ENCODE measurements at places on chromosomes 2 and 18.

DNA sequence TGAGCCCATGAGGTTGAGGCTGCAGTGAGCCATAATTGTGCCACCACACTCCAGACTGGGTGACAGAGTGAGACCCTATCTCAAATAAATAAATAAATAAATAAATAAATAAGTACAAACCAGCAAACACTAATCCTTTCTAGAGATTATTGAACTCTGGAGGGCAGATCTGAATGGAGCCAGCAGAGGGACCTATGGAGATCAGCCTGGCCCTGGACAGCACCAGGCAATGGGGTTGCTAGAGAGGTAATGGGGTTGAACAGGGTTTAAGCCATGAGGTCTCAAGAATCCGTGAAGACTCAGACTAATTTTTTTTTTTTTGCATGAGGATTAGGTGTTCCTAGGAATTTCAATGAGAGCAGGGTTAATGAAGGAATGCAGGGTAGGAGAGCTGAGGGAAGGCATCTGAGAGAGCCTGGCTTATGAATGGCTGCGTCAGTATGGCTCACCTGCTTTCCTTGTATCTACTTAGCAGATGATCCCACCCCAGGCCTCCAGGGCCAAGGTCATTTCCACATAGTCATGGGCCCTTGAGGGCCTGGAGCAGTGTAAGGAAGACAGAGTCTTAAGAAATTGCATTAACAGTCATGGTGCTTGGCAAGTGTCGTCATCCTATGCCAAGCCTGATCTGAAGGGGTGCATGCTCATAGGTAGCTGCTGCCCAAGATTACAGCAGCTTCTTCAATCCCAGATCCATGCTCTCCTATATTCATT lies 34.6 kb upstream of the IL37 start:
- H3K4me3 ChIP-seq = no peak overlapping the region
- peaks cover 4% of the 10 kb centered on the region for H3K27me3 ChIP-seq
- H3K36me3 ChIP-seq = no peaks in the 10 kb centered on the region

DNA sequence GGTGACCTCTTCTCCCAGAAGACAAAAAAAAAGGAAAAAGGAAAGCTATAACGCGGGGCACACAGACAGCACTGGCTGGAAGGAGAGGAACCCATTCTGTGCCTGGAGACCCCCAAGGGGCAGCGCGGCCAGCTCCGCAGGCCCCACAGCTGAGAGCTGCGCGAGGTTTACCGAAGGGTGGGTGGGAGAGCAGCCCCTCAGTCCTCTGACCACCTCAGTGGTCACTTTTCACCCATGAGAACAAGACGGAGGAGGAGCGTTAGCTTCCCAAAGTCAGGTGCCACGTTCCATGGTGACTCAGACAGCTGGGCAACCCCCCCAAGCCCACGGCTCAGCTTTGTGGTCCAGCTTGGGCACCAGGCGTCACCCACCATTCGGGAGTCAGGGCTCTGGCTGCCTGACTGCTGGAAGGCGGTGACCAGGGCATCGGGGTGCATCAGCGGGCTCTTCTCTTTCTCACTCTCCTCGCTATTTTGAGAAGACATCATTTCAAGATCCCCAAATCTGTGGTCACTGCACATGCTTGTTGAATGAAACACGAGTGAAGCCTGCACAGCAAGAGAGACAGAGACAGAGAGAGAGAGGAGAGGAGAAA lies 35.2 kb downstream of the RPL31 start:
- no peak overlapping the region for H3K27ac ChIP-seq
- no peaks in the 10 kb centered on the region for H3K27me3 ChIP-seq
- no peaks in the 10 kb centered on the region for H3K4me1 ChIP-seq

DNA sequence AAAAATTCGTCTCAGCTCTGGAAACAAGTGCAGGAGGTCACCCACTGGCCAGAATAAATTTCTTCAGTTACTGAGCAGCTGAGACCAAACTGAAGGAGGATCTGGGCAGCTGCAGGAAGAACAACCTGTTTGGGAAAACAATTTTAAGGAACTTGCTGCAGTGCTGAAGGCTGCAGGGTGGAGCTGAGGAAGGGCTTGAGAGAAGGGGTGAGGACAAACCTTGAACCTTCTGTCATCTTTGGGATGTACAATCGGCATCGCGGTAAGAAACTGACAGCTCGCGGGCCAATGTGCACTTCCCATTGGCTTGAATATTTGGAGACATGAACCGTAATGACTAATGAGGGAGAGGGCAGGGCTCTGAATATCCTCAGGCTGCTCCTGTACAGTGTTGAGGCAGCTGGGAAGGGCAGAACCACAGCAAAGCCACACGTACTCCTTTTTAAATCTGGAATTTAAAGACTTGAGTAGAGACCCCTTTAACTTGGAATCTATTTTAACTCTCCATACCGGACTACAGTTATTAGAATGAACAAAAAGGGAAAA lies 90.3 kb downstream of the TACR1 start:
- DNase-seq = no peak
- no peaks in the 10 kb centered on the region for H3K4me1 ChIP-seq
- no peaks in the 10 kb centered on the region for H3K27me3 ChIP-seq

DNA sequence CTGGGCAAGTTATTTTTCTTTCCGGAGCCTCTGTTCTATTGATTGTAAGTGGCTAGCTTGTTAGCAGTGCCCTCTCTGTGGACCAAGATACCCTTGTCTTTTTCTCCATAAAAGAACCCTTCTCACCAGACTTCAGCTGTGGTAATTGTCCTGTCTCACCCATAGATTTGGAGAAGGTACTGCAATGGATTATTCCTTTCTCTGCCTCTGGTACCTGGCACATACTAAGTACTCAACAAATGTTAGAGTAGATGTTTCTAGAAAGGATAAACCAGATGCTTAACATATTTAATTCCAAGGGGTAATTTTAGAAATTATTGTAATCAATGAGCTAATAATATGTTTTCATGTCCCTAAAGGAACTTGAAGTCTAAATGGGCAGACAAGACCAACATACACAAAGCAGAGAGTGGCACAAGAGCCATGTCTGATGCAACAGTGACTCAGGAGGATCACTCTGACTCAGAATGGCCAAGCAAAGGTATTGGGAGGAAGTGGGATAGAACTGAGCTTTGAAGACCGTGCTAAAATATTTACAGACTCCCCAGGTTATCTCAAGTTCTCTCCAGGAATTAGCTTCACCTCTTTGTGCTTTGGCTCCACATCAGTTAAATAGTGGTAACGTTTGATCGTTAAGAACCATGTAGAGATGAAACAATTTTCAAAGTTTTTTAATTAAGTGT lies 129.7 kb upstream of the OSR1 start:
- no peak overlapping the region for H3K4me3 ChIP-seq
- H3K36me3 ChIP-seq = no peaks in the 10 kb centered on the region
- H3K4me1 ChIP-seq = no peaks in the 10 kb centered on the region
- no peak for DNase-seq
- H3K27ac ChIP-seq = no peak overlapping the region

- no peaks in the 10 kb centered on the region for H3K27me3 ChIP-seq
- no peak for DNase-seq
- H3K4me3 ChIP-seq = no peak overlapping the region
- no peak overlapping the region for H3K27ac ChIP-seq
These were observed 73.0 kb upstream of the RAB12 start for GRCh38 chr18:8536231-8536630.

- H3K27ac ChIP-seq = no peak overlapping the region
- H3K27me3 ChIP-seq = peaks cover 29% of the 10 kb centered on the region
- no peak overlapping the region for H3K4me3 ChIP-seq
- no peak for DNase-seq
- H3K4me1 ChIP-seq = no peaks in the 10 kb centered on the region
These were observed 78.1 kb downstream of the TEX51 start for GRCh38 chr2:126976721-126977328.

DNA sequence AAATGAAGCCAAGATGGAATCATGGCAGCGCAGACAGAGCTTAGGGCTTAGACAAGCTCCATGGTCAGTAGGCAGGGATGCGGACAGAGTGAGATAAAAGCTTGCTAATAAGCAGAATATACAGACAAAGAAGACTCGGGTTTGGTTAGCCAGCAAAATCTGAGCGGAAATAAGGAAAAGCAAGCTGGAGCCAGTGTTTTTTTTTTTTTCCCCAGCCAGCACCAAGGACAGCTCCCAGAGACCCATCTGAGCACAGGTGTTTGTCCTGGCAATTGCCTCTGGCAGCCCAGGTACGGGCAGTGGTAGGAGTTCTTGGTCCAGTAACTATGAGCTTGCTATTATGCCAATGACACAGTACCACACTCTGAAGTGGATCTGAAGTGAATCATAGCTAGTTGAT lies 187.6 kb downstream of the ADCYAP1 start:
- H3K4me1 ChIP-seq = no peaks in the 10 kb centered on the region
- H3K27me3 ChIP-seq = no peaks in the 10 kb centered on the region
- DNase-seq = no peak
- H3K36me3 ChIP-seq = no peaks in the 10 kb centered on the region

DNA sequence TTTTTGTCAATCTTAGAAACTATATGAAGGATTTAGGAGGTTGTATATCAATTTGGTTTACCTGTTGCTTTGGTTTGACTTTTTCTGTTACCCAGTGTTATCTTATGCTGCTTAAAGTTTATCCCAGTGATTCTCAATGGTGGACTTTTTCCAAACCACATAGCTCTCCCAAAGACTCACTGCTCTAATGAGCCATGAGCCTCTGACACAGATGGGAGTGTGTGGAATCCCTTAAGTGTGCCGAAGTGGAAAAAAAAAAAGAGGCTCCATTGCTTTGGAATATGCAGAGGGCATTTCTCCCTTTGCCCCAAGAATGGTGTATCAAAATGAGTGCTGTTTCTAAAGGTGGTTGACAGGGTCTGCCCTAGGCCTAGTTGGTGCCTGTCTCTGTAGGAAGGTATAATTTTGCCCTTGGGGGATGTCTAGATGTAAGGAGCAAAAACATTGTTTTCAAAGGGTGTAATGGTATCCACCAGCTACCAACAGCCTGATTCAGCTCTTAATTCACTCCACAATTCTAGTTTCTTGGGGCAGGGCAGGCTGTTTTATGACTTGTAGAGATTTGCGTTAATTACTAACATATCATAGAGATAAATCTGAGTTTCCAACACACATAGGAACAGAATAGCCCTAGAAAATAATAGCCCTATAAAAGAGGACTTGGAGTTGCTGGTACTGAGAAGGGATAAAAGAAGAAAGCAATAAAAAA lies 64.3 kb upstream of the CYP26B1 start:
- DNase-seq = no peak
- H3K27me3 ChIP-seq = no peaks in the 10 kb centered on the region
- H3K27ac ChIP-seq = no peak overlapping the region
- no peaks in the 10 kb centered on the region for H3K36me3 ChIP-seq

- no peak overlapping the region for H3K27ac ChIP-seq
- DNase-seq = no peak
- H3K4me3 ChIP-seq = no peak overlapping the region
- no peaks in the 10 kb centered on the region for H3K4me1 ChIP-seq
- H3K27me3 ChIP-seq = peaks cover 26% of the 10 kb centered on the region
These were observed 12.2 kb downstream of the EVX2 start for GRCh38 chr2:176071330-176072291.

GRCh38 chr2:43184339-43184895 lies 42.0 kb downstream of the ZFP36L2 start:
- no peak overlapping the region for H3K27ac ChIP-seq
- H3K4me1 ChIP-seq = no peaks in the 10 kb centered on the region
- no peak overlapping the region for H3K4me3 ChIP-seq
- no peaks in the 10 kb centered on the region for H3K27me3 ChIP-seq

DNA sequence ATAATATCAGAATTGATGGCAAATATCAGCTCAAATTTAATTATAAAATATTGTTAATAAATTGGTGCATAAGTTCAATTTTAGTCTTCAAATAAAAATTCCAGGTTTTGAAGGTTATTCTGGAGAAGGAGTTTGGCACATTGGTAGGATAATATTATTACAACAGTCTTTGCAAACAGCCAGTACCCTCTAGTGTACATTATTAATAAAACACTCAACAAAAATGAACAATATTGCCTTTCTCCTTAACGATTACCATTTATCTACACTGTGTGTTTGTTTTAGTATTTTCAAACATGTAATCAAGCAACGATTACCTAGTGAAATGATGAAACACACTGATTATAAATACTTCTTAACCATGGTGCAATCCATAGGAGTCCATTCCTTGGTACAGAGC lies 334.0 kb upstream of the FSIP2 start:
- H3K36me3 ChIP-seq = no peaks in the 10 kb centered on the region
- no peak overlapping the region for H3K4me3 ChIP-seq
- H3K27me3 ChIP-seq = no peaks in the 10 kb centered on the region
- H3K27ac ChIP-seq = no peak overlapping the region
- H3K4me1 ChIP-seq = no peaks in the 10 kb centered on the region

DNA sequence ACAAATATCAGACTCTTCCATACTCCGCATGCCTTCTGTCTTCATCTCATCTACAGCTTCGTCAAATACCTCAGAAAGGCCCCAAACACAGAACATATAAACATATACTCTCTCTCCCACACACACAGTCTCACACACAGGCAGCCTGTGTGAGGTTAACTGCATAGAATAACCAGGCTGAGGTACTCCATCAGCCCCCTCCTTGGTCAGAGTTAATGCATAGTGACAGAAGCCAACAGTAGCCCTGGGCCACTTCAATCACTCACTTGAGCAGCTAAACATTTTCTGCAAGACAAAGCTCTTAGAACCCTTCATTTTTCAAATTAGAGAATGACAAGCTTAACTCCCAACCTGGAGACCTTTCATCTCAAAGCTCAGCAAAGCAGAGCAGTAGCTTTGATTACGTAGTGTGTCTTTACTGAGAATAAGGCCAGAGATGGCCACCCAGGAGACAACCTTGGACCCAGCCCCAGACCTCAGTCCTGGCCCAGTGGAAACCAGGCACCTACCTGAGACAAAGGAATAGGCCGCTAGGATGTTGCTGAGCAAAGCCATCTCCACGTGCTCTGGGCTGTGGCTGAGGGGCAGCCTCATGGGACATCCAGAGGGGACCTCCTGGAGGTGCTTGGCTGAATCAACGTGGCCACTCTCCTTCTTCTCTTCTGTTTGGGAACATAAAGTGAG lies 43.0 kb downstream of the EVA1A start:
- peaks cover 4% of the 10 kb centered on the region for H3K4me1 ChIP-seq
- H3K27me3 ChIP-seq = no peaks in the 10 kb centered on the region
- no peak for DNase-seq

DNA sequence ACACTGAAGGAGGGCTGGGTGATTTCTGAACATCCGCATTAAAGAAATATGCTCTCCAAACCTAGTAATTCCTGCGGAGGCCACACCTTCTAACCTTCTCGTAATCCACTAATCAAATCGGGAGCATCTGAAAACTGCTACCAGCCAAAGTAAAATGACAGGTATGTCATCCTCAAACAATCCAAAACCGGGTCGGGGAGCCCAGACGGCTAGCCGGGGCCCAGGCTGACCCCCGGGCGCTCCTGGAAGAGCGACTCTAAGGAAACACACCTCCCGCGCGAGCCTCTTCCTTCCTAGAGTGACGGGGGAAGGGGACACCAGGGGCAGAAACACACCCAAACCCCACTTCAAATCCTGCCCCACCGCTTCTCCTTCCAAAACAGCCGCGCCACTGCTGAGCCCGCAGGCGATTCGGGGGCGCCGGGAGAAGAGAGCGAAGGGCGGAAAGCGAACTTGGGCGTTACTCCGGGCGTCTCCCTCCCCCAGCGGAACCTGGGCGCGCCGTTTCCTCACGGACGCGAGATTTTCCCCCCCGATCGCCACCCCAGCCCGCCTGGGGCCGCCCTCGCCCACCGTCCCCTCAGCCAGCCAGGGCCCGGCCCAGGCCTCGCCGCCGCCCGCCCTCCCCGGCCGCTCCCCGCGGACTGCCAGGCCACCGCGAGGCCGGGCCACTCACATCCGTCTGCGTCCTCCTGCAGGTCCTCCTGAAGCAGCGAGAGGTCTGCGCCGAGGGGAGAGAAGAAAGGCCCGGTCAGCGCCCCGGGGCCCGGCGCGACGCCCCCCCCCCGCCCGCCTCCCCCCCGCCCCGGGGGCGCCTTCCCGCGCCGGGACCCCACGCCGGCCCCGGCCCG lies 584 bp downstream of the PPP4R1 start:
- peaks cover 61% of the 10 kb centered on the region for H3K4me1 ChIP-seq
- H3K27me3 ChIP-seq = no peaks in the 10 kb centered on the region
- peak; percentile 61 for DNase-seq
- peak overlapping the region; percentile 47 for H3K4me3 ChIP-seq
- H3K27ac ChIP-seq = peak overlapping the region; percentile 63
